ENCODE measurements at places on chromosomes 13 and 19.

DNA sequence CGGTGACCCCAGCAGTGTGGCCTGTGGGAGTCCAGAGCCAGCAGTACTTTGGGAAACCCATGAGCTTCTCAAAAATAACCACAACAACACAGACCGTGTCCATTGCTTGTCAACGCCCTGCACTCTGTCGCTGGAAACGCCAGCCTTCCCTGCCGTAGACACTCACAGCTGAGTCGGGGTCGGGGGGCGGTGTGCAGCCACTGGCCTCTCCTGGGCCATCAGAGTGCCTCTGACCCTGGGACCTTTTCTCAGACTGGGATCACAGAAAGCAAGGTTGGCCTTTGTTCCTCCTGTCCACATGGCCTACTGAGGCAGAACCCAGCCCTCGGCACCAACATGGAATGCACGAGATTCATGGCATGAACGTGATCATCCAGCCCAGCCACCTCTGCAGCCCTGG, 95.7 kb downstream of the TUBA3C start:
- DNase-seq: no peak

GRCh38 chr13:29361716-29362115, 233.8 kb downstream of the SLC7A1 start:
- DNase-seq: no peak

- no peak for DNase-seq
Observed at GRCh38 chr13:57878291-57878690, 246.7 kb downstream of the PCDH17 start.

DNA sequence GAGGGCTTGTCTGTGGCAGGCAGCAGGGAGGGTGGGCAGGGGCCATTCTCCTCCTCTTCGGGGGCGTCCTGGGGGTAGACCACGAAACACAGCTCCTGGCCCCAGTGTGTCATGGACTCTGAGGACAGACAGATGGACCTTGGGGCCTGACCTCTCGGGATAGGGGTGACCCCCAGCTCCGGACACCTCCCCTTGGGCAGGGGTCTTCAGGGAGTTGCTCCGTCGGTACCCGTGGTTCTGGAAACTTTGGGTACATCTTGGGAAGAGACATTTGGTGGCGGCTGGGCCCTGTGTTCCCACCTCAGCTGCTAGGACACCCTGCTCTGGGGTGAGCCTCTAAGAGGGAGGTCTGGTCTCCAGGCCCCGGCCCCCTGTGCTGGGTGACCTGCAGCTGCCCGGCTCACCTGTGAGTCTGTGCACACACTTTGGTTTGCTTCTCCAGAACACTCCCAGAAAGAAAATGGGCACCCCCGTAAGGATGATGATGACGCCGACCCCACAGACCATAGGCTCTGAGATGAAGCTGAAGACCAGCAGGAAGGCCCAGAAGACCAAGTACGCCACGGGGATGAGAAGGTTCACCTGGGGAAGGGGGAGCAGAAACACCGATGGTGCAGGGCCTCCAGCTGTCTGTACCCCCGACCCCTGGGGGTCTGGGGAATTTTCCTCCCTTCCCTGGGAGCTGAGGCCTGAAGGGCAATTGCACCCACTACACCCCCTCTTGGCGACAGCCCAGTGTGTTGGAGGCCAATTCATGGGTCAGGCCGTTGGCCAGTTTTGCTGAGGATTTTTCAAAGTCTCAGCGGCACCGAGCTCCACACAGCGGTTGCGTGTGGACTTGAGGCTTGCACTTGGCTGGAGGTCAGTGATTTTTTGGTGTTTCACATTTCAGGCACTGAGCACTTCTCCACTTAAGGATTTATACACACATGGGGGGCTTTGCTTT, 15.0 kb downstream of the LRP3 start:
- DNase-seq: no peak

DNA sequence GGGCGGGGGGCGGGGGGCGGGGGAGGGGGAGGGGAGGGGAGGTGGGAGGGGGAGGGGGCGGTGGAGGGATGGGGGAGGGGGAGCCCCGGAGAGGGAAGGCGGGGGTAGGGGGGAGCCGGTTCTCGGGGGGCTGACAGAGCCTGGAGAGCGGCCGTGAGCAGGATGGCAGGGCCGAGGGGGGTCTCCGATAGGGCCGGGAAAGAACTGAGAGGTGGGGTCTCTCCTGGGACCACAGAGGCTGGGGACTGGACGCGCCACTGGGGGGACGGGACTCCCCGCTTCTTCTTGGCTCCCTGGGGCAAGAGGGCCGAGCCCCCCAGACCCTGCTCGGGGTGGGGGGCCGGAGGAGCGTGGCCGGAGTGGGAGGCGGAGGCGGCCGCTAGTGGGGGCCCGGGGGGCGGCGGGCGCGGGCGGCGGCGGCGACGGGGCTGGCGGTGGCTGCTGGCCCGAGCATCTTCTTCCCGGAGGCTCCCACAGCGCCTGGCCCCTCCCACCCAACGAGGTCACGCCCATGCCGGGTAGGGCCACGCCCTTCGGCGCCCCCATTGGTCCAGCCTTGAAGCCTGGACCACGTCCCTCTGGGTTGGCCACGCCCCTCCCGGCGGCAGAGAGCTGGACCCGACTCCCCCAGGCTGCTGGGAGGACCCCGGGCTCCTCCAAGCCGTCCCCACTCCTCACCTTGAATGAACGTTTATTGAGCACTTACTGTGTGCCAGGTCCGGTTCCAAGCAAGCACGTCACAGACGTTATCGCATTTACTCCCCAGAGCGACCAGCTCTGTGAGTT, at the start of gene NOVA2:
TSS of gene NOVA2 (minus strand) at position 313 of the 786 bp plus-strand sequence. CDS start 514 bp downstream, outside the sequence.
- peak; percentile 42 for DNase-seq

- no peak for DNase-seq
Observed at GRCh38 chr13:95117092-95117491, 184.2 kb downstream of the ABCC4 start.

DNA sequence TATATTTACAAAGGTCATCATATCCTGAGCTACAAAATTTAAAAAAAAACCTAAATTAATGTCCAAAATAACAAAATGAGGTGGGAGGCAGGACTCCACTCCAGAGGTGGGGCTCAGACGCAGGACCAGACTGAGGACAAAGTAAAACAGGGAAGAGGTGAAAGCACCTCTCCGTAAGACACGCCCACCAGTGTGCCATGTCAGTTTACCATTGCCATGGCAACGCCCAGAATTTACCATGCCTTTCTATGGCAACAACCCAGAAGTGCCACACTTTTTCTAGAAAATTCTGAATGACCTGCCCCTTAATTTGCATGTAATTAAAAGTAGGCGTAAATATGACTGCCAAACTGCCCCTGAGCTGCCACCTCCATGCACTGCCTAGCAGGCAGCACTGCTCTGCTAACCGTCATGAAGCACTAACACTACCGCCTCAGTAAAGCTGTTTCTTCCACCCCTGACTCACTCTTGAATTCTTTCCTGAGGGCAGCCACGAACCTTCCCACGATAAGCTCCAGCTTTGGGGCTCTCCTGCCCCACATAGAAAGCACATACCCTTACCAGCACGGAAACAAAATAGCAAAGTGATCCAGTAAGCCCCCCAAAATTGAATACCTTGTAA, 22.3 kb upstream of the PDCD5 start:
- no peak for DNase-seq

GRCh38 chr13:76461999-76462398, 424.2 kb downstream of the KCTD12 start:
- DNase-seq: no peak

DNA sequence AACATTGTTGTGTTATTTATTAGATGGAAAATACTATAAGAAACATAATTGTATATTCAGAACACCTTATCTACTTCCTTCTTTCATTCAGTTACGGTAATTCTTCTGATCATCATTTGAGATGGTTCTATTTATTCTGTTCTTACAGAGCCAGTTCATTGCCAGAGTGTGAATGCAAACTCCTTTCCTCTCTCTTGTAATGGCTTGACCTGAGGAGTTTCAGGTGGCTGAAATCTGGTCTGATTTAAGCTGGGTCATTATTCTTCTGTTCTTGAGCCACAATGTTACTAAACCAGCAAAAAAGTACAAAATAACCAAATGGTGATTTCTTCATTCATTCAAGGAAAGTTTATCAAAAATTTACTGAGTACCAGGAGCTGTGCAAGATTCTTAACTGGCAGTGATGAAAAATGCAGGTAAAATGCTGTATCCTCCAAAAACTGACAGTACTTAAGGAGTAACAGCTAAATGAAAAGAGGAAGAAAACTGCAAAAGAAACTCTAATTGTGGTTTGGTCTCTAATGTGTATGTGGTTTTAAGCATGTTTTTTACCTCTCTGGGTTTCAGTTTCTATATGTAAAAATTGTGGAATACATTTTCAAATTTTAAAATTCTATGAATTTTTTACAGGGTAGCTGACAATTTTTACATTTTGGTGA, 182.4 kb upstream of the UFM1 start:
- DNase-seq: no peak

Measured in NCI-H1048 (cell line).